ENCODE measurements at places on chromosomes 12 and 14.

DNA sequence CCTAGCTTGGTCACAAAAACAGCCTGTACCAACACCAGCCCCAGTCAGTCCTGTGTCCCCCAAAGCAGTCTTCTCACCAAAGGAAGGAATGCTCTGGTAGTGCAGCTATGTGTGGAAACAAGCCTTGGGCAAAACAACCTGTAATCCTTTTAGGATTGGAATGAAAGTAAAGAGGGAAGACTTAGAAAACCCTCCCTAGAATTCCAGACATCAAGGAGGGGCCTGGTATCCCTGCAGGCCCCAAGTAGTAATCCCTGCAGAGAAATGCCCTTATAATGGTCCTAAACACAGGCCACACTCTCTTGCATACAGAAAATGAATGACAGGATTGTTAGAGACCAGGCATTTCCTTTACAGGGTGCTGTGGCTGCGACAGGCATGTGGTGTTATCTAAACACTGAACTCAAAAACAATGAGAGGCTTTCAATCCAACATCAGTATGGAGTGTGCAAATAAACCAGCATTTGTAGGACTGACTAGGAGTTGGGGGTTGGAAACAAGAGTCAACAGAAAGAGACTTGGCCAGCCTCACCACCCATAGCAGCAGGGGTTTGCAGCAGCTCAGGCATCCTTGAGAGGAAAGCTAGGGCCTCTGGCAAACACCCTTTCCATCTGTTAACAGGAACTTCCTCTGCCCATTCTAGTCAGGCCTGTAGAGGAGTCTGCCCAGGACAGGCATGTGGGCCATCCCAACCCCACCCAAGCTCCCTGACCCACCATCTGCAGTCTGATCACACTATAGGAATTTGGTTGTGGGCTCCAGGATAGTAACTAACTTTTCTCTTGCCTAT lies 59.1 kb downstream of the DCAF5 start:
- DNase-seq = no peak

- no peak for DNase-seq
Measured at GRCh38 chr12:131829791-131830334, 1.7 kb downstream of the MMP17 start.

DNA sequence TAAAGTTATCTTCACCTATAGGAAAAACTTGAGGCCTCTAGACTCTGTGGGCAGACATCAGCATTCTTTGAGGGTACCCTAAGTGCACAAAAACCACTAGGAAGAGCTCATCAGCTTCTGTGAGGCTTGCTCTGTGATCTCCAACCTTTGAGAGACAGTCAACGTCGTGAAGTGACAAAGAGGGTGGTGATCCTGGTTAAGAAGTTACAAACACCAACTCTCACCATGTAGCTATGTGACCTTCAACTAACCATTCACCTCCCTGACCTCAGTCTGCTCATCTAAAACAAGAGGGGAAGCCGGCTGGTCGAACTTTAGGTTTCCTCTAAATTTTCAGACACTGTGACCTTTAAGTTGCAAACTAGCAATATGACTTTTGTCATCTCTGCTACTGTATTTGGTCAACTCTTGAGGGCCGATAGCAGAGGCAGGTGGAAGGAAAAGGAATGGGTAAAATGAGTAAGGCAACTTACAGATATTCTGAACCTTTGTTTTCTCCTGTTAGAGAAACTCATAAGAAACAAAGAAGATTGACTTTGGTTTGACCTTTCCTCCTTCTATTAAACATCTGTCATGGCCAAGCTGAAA lies 103.2 kb upstream of the PARP11 start:
- no peak for DNase-seq

DNA sequence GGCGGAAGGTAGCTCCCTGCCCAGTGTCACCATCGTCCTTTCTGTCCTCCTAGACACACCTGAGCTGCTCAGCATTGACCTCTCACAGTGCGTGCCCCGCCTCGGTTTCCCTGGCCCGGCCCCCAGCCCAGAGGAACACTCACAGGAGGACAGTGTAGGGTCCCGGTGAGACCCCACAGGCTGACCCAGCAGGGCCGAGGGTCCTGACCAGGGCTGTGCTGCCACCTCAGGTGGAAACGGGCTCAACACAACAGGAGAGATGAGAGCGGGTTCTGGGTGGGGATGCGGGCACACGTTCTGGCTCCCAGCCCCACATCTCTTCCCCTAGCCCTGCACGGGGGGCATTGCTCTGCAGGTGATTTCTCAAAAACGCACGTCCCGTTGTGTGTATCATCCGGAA lies 98.1 kb downstream of the PIWIL1 start:
- no peak for DNase-seq

GRCh38 chr12:29653286-29653685 lies 130.5 kb downstream of the TMTC1 start:
- no peak for DNase-seq

GRCh38 chr12:20549108-20549719 lies 145.9 kb upstream of the SLCO1C1 start:
- DNase-seq = peak; percentile 48

GRCh38 chr12:99137124-99137855 lies 492.2 kb downstream of the APAF1 start:
- DNase-seq = no peak

- no peak for DNase-seq
Measured at GRCh38 chr14:99939421-99939820, 125.8 kb upstream of the EVL start.

DNA sequence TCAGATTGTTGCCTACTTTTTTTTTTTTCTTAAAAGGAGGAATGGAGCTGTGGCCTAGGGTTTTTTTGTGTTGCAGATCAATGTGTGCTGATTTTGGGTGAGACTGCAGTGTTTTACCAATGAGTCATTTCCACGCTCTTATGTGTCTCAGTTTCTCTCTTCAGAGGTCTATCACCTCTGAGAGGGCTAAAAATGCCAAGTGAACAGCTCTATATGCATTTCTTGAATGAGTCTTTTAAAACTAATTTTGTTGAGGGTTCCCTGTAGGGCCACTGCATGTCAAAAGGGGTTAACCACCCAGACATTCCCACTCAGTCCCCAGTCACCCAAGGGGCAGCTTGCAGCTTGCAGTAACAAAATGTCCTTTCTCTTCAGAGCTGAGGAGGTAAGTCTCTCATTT lies 24.3 kb upstream of the GLIPR1L2 start:
- DNase-seq = no peak

DNA sequence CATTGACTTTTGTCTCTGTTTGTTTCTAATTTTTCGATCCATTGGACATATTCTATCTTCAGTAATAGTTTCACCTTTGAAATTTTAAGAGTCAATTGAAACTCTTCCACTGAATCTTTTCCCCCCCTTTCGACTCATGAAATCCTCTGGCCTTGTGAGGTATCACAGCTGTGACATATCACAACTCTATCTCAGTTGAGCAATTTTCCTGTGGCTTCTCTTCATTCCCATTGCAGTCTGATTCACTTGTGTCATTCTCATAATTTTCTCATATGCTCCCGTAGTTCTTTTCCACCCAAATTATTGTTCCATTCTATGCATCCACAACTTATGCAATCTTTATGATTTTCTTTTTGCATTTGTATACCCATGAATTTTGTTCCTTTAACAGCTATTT lies 261.6 kb downstream of the DACT1 start:
- DNase-seq = no peak

DNA sequence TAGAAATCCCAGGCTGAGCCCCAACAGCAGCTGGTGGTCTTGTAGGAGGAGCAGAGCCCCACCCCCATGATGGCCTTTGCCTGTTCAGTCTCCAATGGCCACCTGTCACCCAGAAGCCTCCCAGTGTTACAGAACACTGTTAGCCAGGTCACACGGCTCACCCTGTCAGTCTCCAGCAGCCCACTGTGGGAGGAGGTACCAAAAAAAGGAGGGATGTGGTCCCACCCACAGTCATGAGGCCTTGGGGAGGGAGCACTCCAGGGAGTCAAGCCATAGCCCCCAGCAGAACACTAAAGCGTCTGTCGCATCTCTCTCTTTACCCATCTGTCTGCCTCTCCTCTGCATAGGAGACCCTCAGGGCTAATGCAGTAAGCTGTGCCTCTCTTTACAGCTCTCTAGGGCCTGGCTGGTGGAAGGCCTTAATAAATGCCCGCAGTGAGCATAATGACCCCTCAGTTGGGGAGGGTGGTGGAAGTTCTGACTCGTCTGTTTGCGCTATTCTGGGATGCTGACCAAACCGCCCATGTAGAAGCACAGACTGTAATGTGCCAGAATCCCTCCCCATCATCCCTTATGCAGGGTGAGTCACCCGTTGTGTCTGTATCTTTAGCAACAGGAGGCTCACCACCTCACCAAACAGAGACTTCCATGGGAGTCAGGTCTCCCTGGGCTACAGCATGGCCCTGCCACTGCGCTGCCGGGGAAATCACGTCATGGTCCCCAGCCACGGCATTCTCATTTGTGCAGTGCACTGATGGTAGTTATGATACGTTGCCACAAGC lies 14.6 kb downstream of the C14orf132 start:
- DNase-seq = peak; percentile 53

GRCh38 chr12:116490471-116490870 lies 68.7 kb upstream of the MAP1LC3B2 start:
- DNase-seq = no peak

GRCh38 chr12:64656429-64656828 lies 46.1 kb downstream of the RASSF3 start:
- no peak for DNase-seq

GRCh38 chr14:61102549-61103466 lies 121.8 kb downstream of the SLC38A6 start:
- no peak for DNase-seq

GRCh38 chr14:50335989-50336824 lies 24.1 kb downstream of the DMAC2L start:
- no peak for DNase-seq

GRCh38 chr14:29944091-29944490 lies 16.4 kb upstream of the PRKD1 start:
- DNase-seq = no peak

DNA sequence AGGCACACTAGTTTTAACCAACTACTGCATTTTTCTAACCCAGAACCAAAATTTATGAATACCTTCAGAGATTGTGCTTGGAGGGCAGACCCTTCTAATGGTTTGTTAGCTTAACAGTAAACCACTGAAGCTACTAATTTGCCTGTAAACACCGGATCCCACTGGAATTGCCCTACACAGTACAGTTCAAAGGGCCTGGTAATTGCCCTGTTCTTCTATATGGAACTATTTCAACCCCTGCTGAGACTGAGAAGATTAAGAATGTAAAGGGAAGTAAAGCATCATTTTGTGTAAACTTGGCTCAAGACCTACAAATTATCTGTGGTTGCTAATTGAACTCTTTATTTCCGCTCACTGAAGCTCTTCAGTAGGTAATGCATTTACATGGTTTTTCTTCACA lies 468.1 kb downstream of the NPAS3 start:
- no peak for DNase-seq

DNA sequence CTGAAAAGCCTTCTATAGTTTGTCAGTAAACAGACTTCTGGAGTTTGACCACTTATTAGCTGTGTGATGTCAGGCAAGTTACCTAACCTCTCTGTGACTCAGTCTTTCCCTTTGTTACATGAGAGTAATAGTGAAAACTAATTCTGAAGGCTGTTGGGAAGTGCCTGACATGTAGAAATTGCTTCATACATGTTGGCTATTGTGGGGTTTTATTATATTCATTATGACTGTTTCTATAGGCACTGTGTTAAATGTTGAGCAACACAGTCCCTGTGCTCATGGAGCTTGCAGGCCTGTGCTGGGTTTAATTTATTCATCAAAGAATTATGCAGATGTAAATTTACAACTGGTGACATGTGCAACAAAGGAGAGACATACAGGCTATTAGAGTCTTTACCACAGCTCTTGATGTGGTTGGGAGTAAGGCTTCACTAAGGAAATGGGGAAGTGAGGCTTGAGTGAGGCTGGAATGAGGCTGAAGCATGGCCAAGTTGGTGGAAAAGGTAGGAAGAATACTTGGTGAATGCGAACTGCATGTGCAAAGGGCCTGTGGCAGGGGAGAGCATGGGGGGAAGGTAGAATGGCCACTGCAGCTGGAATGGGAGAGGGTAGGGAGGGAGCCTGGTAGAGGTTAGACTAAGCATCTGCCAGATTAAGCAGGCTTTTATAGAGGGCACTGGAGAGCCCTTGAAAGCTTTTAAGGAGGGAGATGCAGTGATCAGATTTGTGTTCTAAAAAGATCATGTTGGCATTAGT lies 236.4 kb upstream of the CRY1 start:
- no peak for DNase-seq

- DNase-seq = no peak
Measured at GRCh38 chr14:102282751-102283465, 22.1 kb downstream of the MOK start.

DNA sequence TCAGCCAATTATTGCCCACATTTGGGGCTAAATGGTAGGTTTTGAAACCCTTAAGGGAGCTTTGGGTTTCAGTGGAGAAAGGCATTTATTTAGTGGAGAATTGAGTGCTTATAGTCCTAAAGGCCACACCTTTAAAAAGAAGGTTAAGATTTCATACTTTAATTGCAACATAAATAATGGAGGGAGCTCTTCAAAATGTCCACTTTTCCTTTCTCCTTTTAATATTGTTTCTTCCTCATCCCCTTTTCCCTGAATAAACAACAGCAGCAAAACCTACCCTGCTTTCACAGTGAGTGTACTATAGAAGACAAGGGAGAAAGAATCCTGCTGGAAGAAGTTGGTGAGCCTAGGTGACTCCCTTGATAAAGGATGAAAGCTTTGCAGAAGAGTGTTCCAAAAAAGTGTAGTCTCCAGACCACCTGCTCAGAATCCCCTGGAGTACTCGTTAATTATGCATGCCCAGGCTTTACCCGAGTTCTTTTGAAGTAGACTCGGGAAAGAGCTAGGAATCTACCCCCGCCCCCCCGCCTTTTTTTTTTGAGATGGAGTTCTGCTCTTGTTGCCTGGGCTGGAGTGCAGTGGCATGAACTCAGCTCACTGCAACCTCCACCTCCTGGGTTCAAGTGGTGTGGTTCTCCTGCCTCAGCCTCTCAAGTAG lies 11.5 kb upstream of the EID3 start:
- DNase-seq = no peak

GRCh38 chr14:62133776-62134550 lies 371.7 kb downstream of the SNAPC1 start:
- no peak for DNase-seq

DNA sequence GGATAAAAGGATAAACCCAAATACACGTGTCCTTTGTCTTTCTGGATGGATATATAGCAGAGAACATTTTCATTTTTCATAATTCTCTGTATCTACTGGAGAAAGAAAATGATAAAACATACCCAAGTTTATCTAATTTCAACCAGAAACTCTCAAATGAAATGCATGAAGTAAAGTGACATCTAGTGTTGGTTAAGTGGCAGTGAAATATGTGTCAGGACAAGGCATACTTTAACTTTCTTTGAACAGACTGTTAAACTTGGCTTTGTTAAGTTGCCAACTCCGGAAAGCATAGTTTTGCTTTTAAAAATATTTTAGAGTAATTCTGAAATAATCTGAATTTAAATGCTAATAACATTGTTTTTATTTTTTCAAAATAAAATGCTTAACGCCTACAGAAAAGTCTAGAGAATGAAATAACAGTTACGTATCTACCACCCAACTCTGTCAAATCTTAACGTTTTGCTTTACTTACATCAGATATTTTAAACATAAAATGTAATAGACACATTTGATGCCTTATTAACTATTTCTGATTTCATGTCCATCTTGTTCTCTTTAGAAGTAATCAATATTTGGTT lies 25.2 kb upstream of the NTN4 start:
- DNase-seq = no peak

All from muscle of arm (tissue), 14 donors.